Stimulated activated CD8-positive, alpha-beta memory T cell treated with anti-CD3 and anti-CD28 coated beads, Interleukin-4, amount 100 ng/mL, for 4 hours (primary cell): ENCODE measurements at places on chromosomes 2 and 18.

GRCh38 chr2:117523711-117524238, 290.7 kb upstream of the DDX18 start:
- no peak for DNase-seq

DNA sequence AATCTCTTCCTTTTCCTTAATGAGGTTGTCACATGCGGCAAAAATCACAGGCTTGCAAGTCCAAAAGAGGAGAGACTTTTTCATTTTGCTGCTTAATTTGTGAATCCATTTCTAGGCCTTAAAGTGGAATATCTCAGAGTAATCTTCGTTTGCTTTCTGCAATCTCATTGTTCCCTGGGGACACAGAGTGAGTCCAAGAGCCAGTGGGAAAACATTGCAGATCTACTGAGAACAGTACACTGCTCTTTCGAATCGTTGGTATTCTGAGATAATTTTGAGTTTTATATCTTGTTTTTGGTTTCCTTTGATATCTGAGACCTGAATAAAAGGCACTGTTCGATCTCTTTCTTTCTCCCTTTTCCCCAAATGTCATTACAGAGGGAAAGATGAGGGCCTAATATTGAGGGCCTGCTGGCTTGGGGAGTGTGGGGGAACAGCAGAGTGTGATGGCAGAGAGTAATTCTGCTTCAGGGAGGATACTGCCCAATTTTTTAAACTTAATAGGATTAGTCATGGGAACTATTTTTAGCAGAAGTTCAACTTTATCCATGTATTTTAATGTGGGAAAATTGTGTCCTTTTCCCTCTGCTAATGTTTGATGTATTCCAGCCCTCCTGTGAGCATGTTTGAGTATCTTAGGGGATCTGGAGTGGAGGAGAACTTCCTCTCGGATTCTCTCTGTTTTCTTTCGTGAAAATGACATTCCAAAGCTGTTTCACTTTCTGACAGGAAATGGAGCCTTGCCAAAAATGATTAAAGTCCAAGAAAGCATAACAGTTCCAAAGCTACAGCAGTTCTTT, 418.2 kb upstream of the ZEB2 start:
- no peak for DNase-seq

GRCh38 chr2:105540642-105541041, 141.8 kb upstream of the FHL2 start:
- no peak for DNase-seq

DNA sequence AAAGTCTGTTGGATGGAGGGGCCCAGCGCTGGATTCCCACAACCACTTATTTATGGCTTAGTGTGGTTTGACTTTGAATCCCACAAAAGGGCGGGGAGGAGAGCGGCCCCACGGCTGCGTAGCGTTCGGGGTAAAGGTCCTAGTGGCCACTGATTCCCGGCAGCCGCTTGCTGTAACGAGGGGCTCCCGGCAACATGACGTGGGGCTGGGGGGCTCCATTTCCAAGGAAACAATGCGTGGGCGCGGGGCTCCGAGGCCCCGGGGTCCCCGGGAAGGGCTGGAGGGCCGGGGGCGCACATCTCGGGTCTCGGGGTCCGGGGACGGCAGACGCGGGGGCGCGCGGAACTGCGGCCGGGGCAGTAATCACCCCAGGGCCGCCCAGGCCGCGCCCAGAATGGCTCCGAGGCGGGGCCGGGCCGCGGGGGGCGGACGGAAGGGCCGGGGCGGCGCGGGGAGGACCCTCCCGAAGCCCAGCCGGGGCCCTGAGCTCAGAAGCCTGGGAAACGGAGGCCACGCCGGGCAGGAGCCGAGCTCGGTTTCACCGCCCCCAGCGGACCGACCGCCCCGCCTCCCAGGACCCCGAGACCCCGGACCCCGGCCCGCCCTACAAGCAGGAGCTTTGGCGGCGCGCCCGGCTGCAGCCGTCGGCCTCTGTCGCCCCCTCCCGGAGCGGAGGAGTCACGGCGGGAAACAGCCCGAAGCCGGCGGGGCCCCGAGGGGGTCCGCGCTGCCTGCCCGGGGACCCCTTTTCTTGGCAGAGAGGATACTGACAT, 11.9 kb upstream of the MLPH start:
- peak; percentile 56 for DNase-seq

DNA sequence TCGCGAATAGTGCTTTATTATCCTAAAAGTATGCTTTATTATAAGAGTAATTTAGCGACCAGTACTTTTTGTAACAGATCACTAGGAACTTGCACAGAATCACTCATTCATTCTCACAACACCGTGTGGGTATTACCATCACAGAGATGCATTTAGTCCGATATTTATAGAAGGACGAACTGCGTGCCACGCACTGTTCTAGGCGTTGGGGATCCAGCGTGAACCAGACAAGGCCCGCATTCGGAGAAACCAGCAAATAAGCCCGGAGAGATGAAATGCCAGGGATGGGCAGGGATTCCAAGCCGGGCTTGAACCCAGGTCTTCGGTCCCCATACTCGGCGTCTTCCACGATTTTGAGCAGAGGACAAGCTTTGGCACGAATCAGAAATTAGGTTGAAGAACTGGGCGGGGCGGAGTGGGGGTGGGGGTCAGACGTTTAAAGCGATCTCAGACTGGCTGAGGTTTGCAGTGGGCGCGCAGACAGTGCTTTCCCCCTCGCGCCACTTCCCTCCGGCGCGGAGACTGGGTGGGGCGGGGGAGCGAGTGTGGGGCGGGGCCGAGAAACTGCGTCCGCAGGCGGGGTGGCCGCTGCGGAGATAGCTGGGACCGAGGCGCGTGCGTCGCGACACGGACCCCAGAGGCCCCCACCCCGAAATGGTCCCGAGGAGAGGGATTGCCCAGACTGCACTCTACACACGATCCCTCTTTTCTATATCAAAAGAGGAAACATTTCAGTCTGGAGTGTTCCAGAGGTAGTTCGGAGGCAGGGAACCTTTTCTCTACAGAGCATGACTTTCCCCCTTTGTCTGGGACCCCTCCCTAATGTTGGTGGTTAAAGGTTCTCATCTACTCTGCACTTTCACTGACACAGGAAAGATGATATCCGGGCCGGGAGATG, 1.1 kb upstream of the CXCR4 start:
- DNase-seq, result peak; percentile 80
